ENCODE measurements at places on chromosomes 16 and 17.

- DNase-seq = no peak
Observed at GRCh38 chr17:58358408-58359172, 6.6 kb upstream of the SUPT4H1 start.

DNA sequence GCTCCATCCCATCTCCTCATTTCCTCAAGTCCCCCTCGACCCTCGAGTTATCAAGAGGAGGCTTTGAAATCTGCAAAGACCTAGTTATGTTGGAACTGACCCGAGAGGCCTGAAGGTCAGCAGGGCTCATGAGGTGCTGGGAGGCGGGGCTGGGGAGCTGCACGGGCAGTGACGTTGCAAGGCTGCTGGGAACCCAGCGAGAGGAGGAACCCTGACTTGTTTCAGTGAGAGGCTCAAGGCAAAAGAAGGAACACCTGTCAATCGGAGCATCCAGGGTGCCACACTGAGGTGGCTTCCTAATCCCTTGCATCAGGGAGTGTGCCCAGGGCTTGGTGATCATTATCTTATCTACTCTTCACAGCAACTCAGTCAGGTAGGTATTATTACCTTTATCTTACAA, 86.9 kb downstream of the CDH11 start:
- DNase-seq = no peak

DNA sequence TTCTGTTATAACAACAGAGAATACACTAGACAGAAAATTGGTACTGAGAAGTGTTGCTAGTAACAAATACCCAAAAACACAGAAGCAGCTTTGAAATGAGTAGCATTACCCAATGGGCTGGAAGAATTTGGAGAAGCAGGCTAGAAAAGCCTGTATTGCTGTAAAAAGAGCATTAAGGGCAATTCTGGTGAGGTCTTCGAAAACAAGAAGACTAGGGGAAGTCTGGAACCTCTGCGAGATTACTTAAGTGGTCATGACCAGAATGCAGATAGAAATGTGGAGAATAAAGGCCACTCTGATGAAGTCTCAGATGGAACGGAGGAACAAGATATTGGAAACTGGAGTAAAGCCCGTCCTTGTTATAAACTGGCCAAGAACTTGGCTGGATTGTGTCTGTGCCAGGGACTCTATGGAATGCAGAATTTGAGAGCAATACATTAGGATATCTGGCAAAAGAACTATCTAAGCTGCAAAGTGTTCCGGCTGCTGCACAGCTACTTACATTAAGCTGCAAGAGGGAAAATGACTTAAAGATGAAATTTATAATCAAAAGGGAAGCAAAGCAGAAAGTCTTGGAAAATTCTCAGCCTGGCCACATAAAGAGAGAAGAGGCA, 44.9 kb upstream of the PEMT start:
- no peak for DNase-seq

DNA sequence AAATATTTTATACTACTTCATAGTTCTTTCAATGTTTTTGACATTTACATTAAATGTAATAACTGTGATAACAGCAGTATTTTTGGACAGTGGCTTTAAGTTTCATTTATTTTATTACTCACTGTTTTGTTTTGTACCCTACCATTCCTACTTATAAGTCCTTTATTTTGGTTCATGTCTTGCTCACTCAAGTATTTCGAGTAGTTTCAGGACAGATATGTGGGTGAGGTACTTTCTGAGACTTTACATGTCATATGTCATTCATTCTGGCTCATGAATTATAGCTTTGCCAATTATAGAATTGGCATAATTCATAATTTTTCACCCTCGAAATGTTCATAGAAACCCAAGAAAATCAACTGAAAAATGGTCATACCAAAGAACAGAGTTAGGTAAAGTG, 44.4 kb downstream of the PIK3R5 start:
- DNase-seq = no peak

DNA sequence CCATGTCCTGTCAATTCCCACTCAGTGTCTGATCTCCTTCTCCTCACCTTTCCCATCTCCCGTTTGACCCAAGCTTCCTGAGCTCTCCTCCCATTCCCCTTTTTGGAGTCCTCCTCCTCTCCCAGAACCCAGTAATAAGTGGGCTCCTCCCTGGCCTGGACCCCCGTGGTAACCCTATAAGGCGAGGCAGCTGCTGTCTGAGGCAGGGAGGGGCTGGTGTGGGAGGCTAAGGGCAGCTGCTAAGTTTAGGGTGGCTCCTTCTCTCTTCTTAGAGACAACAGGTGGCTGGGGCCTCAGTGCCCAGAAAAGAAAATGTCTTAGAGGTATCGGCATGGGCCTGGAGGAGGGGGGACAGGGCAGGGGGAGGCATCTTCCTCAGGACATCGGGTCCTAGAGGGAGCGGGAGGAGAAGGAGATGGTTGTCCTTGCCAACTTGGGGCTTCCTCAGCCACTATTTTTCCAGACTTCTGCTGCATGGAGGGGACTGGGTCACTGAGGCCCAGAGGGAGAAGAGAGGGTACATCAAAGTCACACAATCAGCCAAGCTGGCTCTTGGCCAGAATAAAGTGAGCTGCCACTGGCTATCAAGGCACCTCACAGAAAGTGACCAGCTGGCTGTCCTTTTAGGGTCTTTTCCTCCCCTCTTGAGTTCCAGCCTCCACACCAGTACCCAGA, 1.9 kb upstream of the TBC1D10B start:
- no peak for DNase-seq

GRCh38 chr17:7292729-7293128, 1.7 kb downstream of the YBX2 start:
- peak; percentile 41 for DNase-seq

DNA sequence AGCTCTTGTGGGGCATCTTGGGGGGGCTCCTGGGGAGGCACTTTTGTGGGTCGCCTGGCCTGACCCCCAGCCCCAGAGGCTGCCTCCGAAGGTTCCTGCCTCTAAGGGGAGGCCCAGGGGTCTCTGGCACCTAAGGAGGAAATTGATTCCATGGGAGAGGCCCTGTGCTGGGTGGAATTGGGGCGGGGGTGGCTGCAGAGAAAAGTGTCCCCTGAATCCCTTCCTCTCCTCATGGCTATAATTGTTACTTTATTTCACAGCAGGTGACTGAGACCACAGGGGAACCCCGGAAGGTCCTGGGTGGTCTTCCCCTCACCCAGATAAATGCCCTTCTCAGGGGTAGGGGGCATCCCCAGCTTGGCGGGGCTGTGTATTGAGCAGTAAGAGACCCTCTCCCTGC, 3.1 kb downstream of the GLIS2 start:
- DNase-seq = no peak

GRCh38 chr17:56896217-56896967, 17.5 kb downstream of the TRIM25 start:
- DNase-seq = no peak

DNA sequence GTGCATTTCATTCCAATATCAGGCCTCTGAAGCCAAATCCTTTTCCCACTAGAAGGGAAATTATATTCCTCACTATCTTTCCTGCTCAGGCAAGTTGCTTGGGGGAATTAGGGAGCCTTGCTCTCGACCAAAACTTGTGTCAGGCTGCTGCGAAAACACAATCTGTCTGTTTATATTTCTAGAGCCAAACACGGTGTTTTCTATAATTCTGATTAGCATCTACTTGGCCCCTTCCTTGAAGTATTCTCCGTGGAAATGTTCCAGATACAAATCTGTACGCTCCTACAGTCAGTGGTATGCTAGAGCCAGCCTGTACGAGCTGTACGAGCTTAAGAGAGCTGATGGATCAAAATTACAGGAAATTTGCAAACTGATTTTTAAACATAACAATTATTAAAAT, 299.3 kb upstream of the SALL1 start:
- DNase-seq = no peak

DNA sequence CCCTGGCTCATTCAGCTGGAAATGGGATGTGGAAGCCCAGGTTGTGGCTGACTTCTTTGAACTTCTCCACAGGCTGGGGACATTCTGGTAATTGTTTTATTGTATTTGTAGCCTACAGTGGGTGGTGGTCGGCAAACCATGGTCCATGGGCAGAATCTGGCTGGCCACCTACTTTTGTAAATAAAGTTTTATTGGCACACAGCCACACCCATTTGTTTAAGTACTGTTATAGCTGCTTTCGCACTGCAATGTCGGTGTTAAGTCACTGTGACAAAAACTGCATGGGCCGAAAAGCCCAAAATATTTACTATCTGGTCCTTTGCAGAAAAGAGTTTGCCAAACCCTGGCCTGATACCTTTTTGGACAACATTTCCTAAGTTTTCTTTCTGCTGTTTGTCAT, 86.2 kb downstream of the NTN1 start:
- DNase-seq = no peak

DNA sequence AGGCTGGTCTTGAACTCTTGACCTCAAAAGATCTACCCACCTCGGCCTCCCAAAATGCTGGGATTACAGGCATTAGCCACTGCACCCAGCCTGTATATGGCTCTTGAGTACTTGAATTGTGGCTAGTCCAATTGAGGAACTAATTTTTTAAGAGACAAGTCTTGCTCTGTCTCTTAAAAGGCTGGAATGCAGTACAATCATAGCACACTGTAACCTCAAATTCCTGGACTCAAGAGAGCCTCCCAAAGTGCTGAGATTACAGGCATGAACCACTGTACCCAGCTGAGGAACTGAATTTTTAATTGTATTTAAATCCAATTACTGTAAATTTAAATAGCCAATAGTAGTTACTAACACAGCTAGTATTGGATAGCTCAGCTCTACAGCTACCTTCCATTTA, 50.6 kb downstream of the MED13 start:
- DNase-seq = no peak

GRCh38 chr16:71383054-71383773, 24.7 kb downstream of the CALB2 start:
- no peak for DNase-seq

GRCh38 chr17:40588552-40588951, 23.3 kb upstream of the CCR7 start:
- no peak for DNase-seq

DNA sequence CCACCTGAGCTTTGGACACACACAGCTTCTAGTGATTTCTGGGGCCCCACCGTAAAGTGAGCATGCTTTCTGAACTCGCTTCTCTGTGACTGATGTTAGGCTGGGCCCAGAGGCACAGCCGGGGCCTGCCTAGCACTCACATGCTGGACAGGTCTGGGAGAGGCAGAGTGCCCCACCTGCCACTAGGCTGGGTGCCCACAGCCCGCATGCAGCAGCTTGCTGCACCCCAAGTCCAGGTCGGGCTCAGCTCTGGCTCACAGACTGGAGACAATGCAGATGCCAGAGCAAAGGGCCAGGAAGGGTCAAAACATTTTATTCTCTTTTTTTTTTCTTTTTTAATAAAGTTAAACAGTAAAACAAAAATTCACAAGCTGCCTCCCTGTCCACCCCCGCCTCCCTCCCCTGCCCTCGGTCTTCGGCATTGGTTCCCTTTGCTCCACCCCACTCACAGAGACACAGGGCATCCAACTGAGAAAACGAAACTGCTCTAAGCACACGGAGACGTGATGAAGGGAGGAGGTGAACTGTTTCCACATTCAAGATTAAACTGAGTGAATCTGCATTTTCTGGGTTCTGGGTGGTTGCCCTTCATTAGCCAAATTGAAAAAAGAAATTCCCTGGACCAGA, 9.7 kb downstream of the CNP start:
- no peak for DNase-seq

DNA sequence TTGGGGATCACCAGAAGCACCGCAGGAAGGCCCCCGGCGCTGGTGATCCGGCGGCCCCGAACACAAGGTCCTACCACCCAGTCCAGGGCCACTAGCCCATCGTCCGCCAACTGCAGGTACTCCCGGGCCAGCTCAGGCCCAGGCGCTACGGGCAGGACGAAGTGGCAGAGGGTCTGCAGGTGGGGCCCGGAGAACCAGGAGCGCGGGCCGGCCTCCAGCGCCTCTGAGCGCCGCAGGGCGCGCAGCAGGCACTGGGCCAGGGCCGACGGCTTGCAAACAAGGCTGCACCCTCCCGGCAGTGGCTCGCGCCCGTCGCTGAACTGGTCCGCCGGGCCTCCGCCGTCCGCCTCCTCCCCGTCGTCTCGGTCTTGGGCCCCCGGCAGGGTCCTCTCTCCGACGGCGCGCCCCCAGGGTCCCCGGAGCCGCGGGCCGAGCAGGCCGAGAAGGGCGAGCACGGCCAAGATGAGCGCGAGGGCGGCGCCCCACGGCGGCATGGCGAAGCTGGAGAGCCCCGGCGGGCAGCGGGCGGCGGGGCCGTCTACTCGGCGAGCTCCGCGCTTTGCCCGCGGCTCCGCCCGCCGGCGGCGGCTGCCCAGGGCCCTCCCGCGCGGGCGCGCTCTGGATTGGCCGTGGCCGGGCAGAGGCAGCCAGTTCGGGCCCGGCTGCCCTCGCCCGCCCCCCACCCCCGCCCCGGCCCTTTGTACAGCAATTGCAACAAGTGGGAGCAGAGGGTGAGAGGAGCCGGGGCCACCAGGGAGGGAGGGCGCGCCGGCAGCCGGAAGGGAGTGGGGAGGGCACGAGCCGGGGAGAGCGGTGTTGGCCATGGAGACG, at the start of gene ABHD15:
TSS of gene ABHD15 (minus strand) at position 565 of the 831 bp plus-strand sequence. CDS start at position 494, 71 bp downstream.
- DNase-seq = peak; percentile 79

- no peak for DNase-seq
Observed at GRCh38 chr16:57482845-57483545, 3.3 kb downstream of the DOK4 start.

GRCh38 chr17:58245428-58246103, 7.2 kb downstream of the LPO start:
- no peak for DNase-seq

GRCh38 chr16:85303354-85303883, 191.1 kb upstream of the CIBAR2 start:
- DNase-seq = peak; percentile 79

DNA sequence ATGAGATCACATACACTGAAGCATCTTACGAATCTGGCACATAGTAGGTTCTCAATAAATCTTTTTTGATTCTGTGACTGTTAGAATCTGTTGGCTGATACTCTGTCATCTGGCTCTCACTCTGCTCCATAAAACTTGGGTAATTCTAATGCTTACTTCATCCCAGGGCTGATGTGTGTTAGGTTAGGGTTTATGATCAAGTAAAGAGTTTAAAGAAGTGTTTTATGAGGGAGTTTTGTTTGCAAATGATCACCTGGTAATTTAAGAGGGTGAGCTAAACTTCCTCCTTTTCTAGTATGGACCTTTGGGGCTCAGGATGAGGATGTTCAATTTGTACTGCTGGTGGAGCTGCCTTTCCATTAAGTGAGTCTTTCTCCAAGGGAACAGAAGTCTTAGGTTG, 364.1 kb downstream of the WWOX start:
- DNase-seq = no peak

DNA sequence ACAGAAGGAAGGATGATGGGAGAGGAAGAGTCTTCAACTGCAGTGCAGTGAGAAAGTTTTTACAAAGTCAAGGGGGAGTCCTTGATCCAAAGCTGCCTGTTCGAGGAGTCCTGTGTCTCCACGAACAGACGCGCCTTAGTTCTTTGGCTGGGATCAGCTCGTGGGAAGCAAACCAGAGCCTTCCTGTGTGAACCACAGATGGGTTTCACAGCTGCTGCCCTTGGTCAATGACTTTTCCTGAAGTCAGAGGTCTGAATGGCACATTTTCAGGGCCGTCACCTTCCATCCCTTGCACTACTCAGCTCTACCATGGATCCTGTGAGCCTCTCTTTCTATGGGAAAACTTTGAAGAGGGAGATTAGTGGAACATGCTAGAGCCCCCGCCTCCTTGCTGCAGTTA, 4.2 kb upstream of the SBK1 start:
- DNase-seq = no peak

- no peak for DNase-seq
Observed at GRCh38 chr16:50709061-50709684, 15.8 kb downstream of the NOD2 start.
